Activated naive CD4-positive, alpha-beta T cell treated with Interleukin-2 at 50 U/mL for 16 hours (primary cell): ENCODE measurements at places on chromosomes 5 and 9.

DNA sequence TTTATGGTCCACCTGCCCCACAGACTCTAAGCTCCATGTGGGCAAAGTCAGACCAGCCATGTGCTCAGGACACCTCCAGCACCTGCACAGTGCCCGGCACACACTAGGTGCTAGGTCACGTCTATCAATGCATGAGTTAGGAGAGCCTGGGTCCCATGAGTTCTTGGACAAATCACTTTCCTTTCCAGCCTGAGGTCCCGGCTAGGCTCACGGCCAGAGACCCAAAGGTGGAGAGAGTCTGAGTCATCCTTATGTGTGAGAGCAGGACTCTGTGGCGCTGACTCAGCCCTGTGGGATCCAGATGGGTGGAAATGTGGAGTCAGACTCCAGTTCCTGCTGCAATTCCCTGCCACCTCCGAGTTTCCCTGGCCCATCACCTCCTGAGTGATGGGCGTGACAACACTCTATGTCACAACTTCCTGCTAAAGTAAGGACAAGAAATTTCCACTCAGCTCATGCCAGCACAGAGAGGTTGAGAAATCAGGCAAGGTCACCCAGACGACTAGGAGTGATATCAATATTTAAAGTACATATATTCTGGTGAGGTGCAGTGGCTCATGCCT lies 2.5 kb upstream of the ST6GALNAC4 start:
- DNase-seq, result peak; percentile 52

GRCh38 chr5:33968211-33969005 lies 16.1 kb downstream of the SLC45A2 start:
- DNase-seq, result no peak

GRCh38 chr9:111730937-111731567 lies 63.7 kb downstream of the SHOC1 start:
- DNase-seq, result no peak

- DNase-seq, result no peak
Observed at GRCh38 chr5:174303437-174304045, 258.0 kb downstream of the NSG2 start.

GRCh38 chr9:117596678-117597077 lies 107.5 kb upstream of the TLR4 start:
- DNase-seq, result no peak

GRCh38 chr9:79663300-79663699 lies 91.5 kb downstream of the TLE4 start:
- no peak for DNase-seq

DNA sequence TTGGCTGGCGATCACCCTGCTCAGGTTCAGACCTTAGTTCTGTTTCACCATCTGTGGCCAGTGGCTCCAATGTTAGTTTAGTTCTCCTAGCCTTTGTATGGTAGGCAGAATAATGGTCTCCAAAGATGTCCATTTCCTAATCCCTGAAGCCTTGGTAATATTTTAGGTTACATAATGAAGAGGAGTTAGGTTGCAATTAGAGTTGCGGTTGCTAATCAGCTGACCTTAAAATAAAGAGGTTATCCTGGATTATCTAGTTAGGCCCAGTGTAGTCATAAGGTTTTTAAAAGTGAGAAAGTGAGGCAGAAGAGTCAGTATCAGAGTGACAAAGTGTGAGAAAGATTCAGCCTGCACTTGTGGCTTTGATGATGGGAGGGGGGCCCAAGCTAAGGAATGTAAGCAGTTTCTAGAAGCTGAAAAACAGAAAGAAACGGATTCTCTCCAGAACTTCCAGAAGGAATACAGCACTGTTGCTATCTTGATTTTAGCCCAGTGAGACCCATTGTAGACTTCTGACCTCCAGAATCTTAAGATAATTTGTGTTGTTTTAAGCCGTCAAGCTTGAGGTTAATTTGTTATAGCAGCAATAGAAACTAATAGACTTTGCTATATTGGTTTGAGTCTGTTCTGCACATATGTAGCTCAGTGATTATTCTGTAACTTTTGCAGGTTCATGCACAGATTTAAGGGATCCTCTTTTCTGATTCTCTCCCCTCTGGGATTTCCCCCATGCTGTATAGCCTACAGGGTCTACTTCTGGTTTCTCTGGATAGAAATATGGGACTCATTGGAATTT lies 21.6 kb downstream of the LNPEP start:
- DNase-seq, result peak; percentile 50
